ENCODE measurements at places on chromosomes 7 and 10.

GRCh38 chr10:102438374-102438773, 6.0 kb upstream of the CUEDC2 start:
- DNase-seq, result no peak

DNA sequence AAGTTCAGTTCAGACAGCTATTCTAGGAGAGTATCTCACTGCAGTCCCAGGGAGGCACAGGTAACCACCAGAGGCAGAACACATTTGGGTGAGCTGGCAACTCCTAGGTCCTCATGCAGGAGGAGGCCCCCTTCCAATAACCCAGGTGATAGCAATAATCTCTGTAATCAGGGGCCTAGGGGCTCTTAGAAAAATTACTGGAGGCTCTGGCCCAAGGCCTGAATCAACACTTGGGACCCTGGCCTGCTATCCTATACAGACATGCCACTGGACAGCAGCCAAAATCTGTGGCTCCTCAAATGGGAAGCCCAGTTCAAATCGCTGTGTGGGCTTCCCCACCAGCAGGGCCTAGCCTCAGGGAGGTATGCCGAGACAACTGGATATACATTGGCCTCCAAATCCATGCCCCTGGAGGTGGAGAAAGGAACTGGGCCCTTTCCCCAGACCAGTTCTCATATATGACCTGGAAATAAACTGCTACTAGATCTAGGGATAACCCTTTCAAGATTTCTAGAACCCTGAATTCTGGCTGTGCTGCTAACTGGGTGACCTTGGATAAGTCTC, 1.6 kb downstream of the AVPI1 start:
- no peak for DNase-seq

DNA sequence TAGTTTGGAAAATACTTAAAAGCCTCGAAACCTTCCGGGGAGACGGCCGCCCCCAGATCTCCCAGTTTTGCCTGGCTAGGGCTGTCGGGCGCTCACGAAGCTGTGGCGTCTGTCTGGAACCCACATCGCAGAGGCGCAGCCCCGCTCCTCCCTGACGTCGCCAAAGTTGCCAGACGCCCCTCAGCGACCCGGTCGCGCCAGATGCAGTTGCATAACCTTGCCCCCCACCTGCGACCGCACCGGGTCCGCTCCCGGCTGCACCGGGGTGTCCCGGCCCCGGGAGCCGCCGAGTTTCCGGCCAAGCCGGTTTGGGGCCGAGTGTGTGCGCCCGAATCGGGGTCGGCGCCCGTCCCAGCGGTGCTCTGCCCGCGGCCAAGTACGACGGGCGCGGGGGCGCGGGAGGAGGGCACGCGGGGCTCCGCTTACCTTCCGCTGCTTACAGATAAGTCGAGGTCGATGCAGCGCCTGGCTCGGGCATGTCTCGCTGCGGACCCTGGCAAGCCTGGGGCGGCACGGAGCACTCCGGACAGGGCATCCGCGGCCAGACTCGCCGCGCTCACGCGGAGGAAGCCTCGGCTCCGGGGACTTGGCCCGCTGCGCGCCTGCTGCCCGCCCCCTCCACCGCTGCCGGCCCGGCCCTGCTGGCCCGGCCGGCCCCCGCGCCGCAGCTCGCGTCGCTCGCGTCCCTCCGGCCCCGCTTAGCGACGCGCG, 665 bp downstream of the INSYN2A start:
- no peak for DNase-seq

GRCh38 chr10:127919418-127920271, 12.7 kb downstream of the PTPRE start:
- no peak for DNase-seq

- no peak for DNase-seq
Measured at GRCh38 chr7:158393926-158394625, 193.5 kb downstream of the PTPRN2 start.

GRCh38 chr7:107813524-107813923, 10.5 kb upstream of the SLC26A3 start:
- peak; percentile 45 for DNase-seq

- DNase-seq, result no peak
Measured at GRCh38 chr10:43904301-43904700, 255.6 kb upstream of the ZNF32 start.

DNA sequence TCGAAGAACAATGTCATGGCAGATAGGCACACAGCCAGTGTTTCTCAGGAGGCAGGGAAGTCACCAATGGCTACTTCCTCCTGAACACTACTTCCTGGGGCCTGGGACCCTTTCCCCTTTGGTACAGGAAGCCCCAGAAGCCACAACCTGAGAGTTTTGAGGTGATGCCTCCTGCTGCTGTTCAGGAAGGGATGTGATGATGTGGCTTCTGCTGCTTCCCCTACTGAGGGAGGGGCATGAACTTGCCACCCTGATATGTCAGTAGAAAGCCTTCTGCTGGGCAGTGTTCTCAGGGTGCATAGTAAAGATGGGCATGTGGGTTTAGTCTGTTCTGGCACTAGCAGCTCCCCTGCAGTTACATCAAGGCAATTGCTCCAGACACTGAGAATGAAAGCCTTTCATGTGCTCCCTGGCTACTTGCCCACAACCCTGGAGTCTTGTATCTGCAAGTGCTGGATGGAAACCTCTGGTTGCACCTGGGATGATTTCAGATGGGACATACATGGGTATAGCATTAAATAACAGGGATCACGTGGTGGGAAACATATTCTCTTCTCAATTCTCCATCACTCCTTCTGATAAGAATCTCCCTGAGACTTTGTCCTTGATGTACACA, 69.3 kb downstream of the ADRA2A start:
- no peak for DNase-seq

- DNase-seq, result no peak
Measured at GRCh38 chr10:71551970-71552369, 155.2 kb downstream of the CDH23 start.

DNA sequence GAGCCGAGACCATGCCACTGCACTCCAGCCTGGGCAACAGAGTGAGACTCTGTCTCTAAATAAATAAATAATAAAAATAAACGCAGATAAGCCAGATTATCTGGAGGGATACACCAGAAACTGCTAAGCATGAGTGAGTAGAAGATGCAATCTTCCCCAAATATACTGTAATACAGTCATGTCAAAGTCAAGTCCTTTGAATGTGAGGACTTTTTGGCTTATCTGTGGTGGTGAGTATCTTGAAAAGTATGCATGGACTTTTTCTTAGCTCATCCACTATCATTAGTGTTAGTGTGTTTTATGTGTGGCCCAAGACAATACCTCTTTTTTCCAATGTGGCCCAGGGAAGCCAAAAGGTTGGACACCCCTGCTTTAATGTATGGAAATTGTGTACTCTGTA, 44.7 kb upstream of the PITRM1 start:
- DNase-seq, result no peak

GRCh38 chr10:32317795-32318357, 29.1 kb downstream of the EPC1 start:
- no peak for DNase-seq

All from stimulated activated CD4-positive, alpha-beta T cell treated with anti-CD3 and anti-CD28 coated beads, Interleukin-4, amount 100 ng/mL, for 24 hours (primary cell).